ENCODE measurements at places on chromosomes 4 and X.

DNA sequence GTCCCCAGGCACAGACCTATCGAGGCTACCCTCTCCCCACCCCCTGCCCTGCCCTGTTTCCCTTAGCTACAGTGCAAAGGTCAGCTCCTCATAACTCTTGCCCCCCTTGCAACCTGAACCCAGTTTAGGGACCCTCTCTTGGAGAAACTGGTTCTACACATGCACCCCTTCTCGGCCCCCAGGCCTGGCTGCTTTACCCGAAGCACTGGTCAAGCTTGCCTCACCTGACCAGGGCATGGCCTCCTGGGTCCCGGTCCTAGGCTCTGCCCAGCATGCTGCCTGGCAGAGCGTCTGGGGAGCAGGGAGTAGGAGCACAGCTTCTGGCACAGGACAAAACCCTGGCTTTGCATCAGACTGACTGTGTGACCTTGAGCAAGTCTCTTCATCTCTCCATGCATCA is 28.0 kb downstream of the ZNF185 start:
- no peak for DNase-seq

DNA sequence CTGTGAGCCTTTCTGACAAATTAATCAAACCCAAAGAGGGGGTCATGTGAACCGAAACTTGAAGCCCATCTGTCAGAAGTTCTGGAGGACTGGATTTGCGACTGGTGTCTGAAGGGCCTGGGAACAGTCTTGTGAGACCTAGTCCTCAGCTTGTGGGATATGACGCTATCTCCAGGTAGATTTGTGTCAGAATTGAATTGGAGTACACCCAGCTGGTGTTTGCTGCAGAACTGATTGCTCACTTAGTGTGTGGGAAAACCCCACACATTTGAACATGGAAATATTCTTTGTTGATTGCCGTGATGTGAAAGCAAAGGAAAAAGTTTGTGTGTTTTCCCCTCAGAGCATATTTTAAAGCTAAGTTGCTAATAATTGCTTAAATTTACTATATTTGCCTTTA is 30.3 kb upstream of the TMSB15B start:
- DNase-seq = no peak

- no peak for DNase-seq
These were observed 11.3 kb downstream of the RAP2C start for GRCh38 chrX:132207996-132208395.

DNA sequence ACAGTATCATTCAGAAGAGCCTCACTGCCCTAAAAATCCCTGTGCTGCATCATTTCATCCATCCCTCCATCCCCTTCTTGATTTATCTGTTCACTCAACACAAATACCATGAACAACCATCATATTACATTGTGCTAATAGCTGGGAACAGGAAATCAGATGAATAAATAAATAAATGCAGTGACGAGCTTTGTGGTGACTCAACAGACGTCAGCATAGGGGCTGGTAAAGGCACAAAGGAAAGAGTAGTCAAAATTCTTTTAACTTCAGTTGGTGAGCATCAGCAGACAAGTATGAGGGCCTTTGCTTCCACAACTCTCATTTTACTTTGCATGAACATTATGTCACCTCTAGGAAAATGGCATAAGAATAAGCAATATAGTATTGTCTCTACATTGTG is 65.5 kb downstream of the EDNRA start:
- DNase-seq = no peak

- no peak for DNase-seq
These were observed 6.0 kb downstream of the GRSF1 start for GRCh38 chr4:70833675-70834074.

GRCh38 chr4:104494822-104495559 is at the start of gene CXXC4:
CXXC4 (minus strand) TSS chr4:104494894; CDS start chr4:104491802, 3,092 bp downstream.
- no peak for DNase-seq

DNA sequence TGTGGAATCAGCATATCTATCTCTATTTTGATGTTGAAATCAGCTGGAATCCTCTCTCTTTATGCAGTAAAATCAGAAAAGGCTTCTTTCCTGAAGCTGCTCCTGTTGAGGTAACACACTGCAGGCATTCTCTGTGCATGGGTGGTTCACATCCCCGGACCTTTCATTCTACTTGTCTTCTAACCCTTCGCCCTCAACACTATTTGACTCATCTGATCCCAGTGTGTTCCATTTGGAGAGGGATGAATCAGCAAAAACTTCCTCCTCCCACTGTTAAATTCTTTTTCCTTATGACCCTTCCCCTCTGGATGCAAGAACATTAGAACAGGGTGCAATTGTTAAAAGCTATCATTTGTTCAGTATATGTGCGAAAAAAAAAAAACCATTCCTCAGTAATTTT is 67.4 kb downstream of the RNF150 start:
- no peak for DNase-seq

- no peak for DNase-seq
These were observed 5.6 kb downstream of the NYX start for GRCh38 chrX:41452565-41453356.
